ENCODE measurements at places on chromosomes 4 and X.

GRCh38 chr4:2947926-2948325, 15.3 kb downstream of the NOP14 start:
- DNase-seq, result no peak

- no peak for DNase-seq
Measured at GRCh38 chr4:627347-628125, 2.2 kb downstream of the PDE6B start.

GRCh38 chr4:73392936-73393335, 11.2 kb upstream of the ALB start:
- DNase-seq, result no peak

DNA sequence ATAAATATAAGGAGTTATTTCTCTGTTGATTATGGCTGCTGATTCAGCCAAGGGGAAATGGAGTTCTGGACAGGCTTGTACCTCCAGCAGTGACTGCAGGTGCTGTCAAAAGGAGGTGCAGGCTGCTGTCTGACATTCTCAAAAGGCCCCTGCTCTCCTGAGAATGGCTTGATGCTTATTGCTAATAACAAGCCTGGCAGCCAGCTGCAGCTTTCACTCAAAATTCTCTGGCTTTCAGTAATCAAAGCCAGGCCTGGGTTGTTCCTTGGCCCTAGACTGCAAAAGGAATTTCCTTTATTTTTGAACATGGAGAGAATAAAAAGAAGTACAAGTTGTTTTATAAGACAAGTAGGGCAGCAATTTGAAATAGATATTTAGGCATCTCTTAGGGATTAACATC, 575.9 kb downstream of the MID1IP1 start:
- no peak for DNase-seq

GRCh38 chr4:140315970-140316369, 57.5 kb upstream of the SCOC start:
- DNase-seq, result no peak

GRCh38 chr4:145473203-145473602, 8.4 kb upstream of the SMAD1 start:
- DNase-seq, result no peak

DNA sequence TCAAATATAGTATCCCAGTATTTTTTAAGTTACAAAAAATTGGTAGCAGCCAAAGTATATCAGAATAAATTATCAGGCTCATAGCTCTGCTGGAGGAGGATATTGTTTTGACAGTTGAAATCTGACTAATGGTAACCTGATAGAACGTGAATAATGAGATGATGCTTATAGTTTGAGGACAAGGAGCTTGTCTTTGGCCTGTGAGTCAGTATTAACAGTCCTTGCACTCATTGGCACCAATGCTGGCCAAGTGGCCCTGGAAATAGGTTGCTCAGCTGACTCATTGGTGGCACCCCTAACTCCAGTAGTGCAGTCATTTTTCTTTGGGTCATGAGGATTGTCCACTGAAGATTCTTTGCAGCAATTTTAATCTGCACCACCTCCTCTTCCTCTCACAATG, 203.3 kb upstream of the JADE1 start:
- DNase-seq, result no peak

- no peak for DNase-seq
Measured at GRCh38 chr4:145511913-145512522, 30.4 kb downstream of the SMAD1 start.

- DNase-seq, result no peak
Measured at GRCh38 chr4:26386386-26386785, 65.6 kb downstream of the RBPJ start.

DNA sequence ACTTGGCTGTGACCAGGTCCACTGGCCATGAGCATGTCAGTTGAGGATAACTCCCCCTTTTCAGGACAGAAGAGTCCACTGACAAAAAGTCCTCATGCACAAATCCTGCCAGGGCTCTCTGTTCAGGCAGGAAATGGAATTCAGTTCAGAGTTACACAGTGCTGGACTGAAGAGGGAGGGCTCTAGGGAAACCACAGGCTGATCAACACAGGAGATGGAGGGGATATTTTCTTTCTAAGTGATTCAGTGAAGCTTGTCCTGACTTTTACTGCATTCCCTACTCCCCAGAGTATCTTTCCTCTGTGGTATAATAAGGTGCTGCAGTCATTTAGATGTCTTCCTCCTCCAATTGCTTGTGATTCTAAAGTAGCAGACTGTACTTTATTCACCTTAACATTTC, 335.5 kb upstream of the IGFBP7 start:
- DNase-seq, result no peak

DNA sequence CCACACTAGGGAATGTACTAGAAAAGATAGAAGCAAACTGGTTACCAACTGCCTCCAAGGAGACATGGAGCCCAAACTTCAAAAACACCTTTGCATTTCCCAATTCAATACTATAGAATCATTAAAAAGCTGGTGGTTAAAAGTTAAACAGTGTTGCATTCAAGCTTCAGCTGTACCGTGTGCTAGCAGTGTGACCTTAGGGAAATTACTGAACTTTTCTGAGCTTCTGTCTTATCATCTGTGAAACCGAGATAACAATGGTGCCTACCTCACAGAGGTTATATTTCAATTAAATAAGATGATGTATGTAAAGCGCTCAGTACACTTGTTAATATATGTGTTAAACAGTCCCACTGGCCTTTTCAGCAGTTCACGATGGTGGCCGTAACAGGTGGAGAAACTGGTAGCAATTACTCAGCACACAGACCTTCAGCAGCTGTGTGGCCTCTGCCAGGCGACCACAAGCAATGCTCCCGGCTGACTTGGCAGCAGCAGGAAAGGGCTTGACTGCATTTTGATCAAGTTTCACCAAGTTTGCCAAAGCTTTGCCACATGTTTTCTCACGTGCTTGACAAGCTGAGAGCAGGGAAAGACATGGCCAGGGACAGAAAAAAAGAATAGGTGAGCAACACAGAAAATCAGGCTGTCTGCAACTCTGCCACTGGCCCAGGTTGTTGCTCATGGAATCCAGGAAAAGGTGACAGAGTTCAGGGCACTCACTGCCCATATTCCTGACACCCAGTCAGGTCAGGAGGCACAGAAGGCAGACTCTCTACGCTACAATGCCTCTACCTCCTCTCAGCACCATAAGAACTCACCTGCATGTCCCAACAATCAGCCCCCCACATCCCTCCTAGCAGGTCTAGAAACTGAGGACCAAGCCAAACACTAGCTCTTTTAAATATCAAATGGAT, 72.1 kb downstream of the PARM1 start:
- DNase-seq, result no peak

- no peak for DNase-seq
Measured at GRCh38 chr4:53531585-53532224, 59.6 kb downstream of the LNX1 start.

- peak; percentile 50 for DNase-seq
Measured at GRCh38 chr4:89024051-89024675, 32.8 kb downstream of the FAM13A start.

DNA sequence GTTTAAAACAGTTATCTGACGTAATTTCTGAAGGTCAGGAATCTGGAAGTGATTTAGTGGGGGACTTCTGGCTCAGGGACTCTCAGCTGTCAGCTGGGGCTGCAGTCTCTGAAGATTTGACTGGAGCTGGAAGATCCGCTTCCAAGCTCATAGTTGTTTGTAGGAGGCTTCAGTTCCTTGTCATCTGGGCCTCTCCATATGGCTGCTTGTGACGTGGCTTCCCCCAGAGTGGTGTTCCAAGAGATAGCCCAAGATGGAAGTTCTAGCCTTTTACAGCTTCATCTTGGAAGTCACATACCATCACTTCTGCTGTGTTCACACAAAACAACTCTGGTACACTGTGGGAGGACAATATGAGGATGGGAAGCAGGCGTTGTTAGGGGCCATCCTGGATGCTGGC, 2.1 kb downstream of the MPC1L start:
- DNase-seq, result no peak

DNA sequence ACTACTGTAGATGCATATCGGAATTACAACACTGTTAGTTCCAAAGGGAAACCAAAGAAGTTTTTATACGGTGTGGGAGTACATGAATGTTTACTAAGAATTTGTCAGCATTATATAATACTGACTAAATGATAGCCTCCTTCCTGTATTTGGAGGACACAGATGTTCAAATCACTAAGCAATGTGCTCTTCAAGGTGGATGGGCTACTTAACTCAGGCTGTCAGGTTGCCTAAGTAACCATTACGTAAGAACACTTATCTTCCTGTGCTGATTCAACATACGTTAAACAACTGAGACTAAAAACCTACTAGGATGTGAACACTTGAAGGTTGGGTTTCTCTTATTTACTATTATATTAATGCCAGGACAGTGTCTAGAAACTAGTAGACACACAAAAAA, 81.9 kb upstream of the HPGD start:
- DNase-seq, result no peak

- no peak for DNase-seq
Measured at GRCh38 chr4:41236032-41236431, 20.7 kb upstream of the UCHL1 start.

DNA sequence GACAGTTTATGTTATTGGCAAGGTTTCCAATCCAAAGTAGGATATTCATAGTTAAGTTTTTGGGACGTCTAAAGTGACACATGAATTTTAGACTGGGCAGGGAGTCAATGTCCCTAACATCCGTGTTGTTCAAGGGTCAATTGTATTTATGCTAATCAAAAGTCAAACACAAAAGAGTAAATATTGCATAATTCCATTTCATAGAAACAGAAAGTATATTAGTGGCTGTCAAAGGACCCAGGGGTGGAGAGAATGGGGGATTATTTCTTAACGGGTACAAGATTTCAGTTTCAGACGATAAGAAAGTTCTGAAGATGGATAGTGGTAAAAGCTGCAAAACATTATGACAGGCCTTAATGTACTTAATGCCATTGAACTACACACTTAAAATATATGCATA, 971.8 kb upstream of the AGA start:
- DNase-seq, result no peak

GRCh38 chr4:57154926-57155325, 44.7 kb upstream of the IGFBP7 start:
- DNase-seq, result no peak

DNA sequence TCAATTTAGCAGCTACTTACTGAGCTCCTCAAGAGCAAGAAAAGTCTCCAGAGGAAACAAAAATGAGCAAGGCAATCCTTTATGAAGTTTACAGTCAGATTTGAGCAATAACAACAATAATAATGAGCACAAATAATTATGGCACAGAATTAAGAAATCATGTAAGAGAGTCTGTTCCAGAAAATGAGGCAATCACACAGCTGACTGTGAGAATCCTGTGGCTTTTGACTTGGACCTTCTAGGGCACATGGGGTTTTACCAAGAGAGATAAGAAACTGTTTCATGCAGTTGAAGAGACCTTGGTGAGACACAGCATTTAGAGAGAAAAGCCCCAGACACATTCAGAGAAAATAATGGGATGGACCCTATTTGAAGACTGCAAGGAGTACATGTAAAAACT, 362.6 kb upstream of the MAGEB2 start:
- no peak for DNase-seq

DNA sequence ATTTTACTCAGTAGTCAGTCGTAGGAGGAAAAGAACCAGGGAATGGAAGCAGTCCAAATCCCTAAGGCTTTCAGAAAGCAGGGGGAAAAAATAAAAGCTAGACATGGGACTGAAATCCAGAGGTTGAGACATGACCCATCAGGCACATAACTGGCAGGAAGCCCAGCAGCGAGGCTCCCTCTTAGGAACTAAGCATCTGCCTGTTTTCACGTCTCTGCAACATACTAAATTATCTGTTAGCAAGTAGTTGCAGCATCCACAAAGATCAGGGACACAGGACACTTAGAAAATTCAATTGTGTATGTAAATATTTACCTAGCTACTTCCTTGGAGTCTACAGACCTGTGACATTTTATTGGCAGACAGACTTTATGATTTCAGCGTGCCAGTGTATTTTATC, 118.0 kb upstream of the EDNRA start:
- DNase-seq, result no peak

GRCh38 chr4:117831060-117831683, 203.1 kb upstream of the NDST3 start:
- no peak for DNase-seq

DNA sequence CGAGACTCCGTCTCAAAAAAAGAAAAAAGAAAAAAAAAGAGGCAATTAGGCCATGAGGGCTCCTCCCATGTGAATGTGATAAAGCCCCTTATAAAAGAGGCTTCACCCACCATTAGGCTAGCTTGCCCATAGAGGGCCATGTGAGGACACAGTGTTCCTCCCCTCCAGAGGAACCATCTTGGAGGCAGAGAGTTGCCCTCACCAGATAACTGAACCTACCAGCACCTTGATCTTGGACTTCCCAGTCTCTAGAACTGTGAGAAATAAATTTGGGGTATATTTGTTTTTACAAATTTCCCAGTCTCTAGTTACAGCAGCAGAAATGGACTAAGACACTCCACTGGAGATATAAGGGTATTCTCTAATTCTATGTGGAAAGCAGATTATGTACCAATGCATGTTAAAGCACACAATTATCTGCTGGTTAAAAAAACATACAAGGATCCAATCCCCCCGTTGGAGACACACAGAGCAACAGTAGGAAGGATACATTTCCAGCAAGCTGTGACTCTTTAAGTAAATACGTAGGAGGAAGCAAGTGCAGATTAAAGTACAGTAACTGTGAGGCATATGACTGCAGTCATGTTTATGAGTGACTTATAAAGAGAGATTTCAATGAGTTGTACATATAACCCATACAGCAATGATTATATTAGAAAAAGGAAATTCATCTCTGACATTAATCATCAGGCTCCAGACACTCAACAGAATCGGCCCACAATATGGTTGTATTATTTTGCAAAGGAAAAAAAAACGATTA, 21.4 kb downstream of the SH3RF1 start:
- DNase-seq, result no peak

DNA sequence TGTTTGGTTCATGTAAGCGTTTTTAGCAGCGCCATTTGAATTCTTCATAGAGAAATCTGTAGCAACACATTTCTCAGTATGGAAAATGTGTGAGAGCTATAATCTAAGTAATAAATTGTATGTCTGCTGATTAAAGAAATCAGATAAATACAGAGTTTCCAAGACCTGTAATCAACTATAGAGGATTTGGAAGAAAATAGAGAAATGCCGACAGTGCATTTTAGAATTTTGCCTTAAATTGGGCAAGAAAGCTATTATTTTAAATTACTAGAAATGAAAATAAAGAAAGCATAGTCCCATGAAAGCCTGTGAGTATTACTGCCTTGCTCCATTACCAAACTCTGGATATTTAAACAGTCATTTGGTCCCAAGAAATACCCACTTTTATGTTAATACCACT, 2.7 kb downstream of the RUFY3 start:
- no peak for DNase-seq

GRCh38 chr4:155434366-155434765, 57.6 kb upstream of the MAP9 start:
- no peak for DNase-seq

GRCh38 chrX:70039758-70040157, 10.0 kb downstream of the AWAT2 start:
- DNase-seq, result no peak
